ENCODE measurements at places on chromosomes 5 and 9.

DNA sequence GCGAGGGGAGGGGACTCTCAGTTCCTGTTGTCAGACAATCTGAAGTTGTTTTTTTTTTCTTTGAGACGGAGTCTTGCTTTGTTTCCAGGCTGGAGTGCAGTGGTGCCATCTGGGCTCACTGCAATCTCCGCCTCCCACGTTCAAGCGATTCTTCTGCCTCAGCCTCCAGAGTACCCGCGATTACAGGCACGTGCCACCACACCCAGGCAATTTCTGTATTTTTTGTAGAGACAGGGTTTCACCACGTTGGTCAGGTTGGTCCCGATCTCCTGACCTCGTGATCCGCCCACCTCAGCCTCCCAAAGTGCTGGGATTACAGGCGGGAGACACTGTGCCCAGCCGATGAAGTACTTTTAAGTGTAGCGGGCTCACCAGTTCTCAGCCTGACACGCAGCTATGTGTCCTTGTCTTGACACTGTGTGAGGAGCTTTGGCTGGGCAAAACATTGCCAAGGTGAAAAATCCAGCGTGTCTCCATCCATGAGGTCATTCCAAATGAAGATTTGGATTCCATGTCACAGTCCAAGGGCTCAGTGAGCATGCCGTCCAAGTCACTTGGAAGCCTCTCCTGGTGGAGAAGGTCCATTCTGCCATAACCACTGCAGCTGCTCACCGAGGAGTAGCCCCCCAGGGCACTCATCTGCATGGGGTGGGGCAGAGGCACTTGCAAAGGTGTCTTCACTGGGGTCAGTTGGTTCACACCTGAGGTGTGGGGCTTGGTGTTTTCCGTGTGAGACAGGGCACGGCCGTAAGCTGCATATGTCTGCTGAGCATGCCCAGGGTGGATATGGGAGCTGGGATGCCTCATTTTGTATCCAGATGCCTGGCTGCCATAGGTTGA lies 32.0 kb downstream of the OR2V1 start:
- peak; percentile 29 for DNase-seq

DNA sequence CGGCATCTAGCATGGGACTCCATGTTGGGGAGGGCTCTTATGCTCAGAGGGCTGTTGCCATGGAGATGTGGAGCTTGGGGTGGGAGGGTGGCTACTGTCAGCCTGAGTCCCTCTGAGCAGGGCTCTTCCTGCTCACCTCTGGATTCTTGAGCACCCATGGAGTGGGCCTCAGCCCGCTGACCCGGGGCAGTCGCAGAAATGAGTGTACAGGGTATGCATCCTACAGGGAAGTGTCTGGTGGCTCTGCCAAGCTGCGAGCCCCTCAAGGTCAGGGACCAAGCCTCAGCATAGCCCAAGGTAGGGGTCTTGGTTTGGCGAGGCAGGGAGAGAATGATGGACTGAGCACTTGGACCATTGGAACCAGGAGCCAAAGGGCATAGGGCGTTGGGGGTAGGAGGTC lies 104.1 kb downstream of the DAB2IP start:
- no peak for DNase-seq

DNA sequence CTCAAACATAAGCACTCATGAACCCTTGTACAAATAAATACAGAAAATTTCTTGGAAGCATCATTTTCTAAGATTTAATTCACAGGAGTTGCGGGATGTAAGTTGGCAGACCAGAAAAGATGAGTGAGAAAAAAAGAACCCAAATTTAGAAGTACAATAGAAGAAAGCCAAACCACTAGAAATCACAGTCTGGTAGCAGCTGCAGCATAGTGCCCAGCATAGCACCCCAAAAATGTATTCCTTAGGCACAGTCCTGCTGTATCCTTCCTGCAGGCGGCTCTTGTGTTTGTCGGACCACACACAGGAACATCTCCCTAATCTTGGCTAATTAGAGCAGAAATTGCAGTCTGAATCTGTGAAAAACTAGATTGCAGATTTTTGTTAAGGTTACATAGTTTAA lies 208.5 kb upstream of the TRPM3 start:
- DNase-seq, result no peak

GRCh38 chr9:93132946-93133680 lies 938 bp downstream of the NINJ1 start:
- no peak for DNase-seq

GRCh38 chr9:806285-807156 lies 35.0 kb upstream of the DMRT1 start:
- DNase-seq, result peak; percentile 45

- DNase-seq, result no peak
These were observed 575.6 kb upstream of the GRAMD2B start for GRCh38 chr5:125847561-125847960.

Data from A673 (cell line).